Foreskin keratinocyte (primary cell): ENCODE measurements at places on chromosomes 12 and 14. TPM values are rescaled to one million over a fixed set of nuclear protein-coding genes. Genes with fewer than 3 reads are reported as not detected.

The SLC4A8 gene
- 0.95 and 1.3 TPM in 2 replicates for total RNA-seq

The FAIM2 gene
- total RNA-seq = not detected in 2 replicates

The DNAJC22 gene
- 0.04 TPM in 1 of 2 replicates, not detected in the other for total RNA-seq

The INSM2 gene
- not detected in 2 replicates for total RNA-seq

The ADSS1 gene
- total RNA-seq = 0.63 and 1.2 TPM in 2 replicates

The LMNTD1 gene
- not detected in 2 replicates for total RNA-seq

The AQP6 gene
- total RNA-seq = 0.03 and 0.11 TPM in 2 replicates

The CCDC91 gene
- total RNA-seq = 24.3 and 25.1 TPM in 2 replicates

The NGB gene
- not detected in 2 replicates for total RNA-seq

The GPX2 gene
- 2.5 and 5.4 TPM in 2 replicates for total RNA-seq

The ART4 gene
- not detected in 2 replicates for total RNA-seq

The CCT2 gene
- total RNA-seq = 275 and 297 TPM in 2 replicates

The PZP gene
- not detected in 2 replicates for total RNA-seq

The DCP1B gene
- 7.4 and 7.9 TPM in 2 replicates for total RNA-seq

The NEUROD4 gene
- not detected in 2 replicates for total RNA-seq

The HRK gene
- total RNA-seq = not detected in 2 replicates

The KRAS gene
- total RNA-seq = 23.4 and 26.0 TPM in 2 replicates

The PCED1B gene
- 3.4 and 4.8 TPM in 2 replicates for total RNA-seq
